ENCODE measurements at places on chromosomes 5 and 9.

- peak; percentile 52 for DNase-seq
These were observed 758.6 kb upstream of the DMAC1 start for GRCh38 chr9:8558176-8558575.

- no peak for DNase-seq
These were observed 224.0 kb upstream of the SMARCA2 start for GRCh38 chr9:1791191-1791590.

DNA sequence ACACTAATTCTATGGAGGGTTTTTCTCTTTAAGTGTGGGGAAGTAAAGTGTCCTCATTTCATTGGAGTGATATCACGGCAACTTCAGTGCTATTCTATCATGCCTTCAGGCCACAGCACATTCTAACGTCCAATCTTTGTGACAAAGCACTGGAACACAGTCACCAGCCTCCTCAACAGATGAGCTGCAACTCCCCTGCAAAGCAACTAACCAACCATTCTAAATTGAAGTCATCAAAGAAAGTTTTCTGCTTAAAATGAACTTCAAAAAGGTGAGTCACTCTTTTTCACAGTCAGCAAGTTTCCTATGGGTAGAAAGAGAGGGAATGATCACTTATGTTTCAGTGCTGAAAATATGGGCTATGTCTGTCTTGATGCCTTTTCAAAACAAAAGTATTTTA lies 190.8 kb downstream of the ELAVL2 start:
- DNase-seq, result peak; percentile 32

GRCh38 chr5:158845941-158846340 lies 253.8 kb downstream of the EBF1 start:
- no peak for DNase-seq

- DNase-seq, result no peak
These were observed 1005.0 kb upstream of the CDH10 start for GRCh38 chr5:25649628-25650265.
